ENCODE measurements at places on chromosomes 7 and 10.

- DNase-seq: no peak
These were observed 33.8 kb downstream of the TPST1 start for GRCh38 chr7:66238773-66239466.

DNA sequence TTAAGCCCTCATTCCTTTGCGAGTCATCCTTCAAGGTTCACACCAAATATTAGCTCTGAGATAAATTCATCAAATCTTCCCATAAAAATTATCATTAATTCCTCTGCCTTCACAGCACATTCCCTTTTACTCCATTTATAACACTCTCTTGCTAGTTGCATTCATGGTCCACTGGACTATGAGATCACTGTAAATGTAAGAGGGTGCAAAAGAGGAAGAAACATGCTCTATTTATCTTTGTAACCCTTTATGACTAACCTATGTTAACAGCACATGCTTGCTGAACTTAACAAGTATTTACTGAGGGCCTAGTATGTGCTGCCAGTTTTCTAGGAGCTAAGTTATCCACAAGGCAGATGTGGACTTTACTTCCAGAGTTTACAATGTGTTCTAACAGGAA lies 86.7 kb upstream of the TMEM168 start:
- DNase-seq: no peak

GRCh38 chr10:33145451-33146188 lies 187.6 kb upstream of the ITGB1 start:
- DNase-seq: no peak

- DNase-seq: no peak
These were observed 682 bp downstream of the HGF start for GRCh38 chr7:81768951-81769778.

DNA sequence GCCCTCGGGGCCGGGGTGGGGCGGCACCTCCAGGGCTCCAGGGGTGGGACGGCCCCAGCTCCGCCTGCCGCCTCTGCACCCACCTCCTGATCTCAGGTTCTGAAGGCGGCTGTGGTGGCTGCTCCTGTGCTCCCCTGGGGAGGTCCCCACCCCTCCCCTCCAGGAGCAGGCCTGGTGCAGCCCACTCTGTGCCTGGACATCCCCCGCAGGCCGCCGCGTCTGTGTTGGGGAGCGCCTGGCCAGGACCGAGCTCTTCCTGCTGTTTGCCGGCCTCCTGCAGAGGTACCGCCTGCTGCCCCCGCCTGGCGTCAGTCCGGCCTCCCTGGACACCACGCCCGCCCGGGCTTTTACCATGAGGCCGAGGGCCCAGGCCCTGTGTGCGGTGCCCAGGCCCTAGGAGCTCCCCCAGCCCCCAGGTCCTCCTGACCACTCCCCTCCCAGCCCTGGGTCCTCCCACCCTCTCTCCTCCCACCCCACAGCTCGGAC lies 5.5 kb downstream of the CYP2W1 start:
- DNase-seq: peak; percentile 61

DNA sequence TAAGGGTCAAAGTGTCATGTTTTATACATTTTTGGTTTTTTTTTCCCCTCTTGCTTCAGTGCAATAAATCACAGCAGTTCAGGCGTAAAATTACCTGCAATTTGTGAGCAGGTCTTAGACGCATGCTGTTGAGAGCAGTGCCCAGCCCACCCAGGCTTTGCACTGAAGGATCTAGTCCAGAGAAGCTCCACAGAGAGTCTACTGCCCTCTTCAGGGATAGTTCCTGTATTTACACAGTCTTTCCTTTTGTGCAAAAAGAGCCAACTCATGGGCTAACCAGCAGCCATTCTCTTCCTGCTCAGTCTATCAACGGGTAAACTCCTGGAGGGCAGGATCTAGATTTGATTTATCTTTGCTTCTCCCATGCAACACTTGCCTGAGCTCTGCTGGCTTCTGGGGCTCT lies 82.2 kb upstream of the NAMPT start:
- DNase-seq: no peak

GRCh38 chr10:77507291-77507880 lies 130.2 kb downstream of the KCNMA1 start:
- DNase-seq: peak; percentile 51

DNA sequence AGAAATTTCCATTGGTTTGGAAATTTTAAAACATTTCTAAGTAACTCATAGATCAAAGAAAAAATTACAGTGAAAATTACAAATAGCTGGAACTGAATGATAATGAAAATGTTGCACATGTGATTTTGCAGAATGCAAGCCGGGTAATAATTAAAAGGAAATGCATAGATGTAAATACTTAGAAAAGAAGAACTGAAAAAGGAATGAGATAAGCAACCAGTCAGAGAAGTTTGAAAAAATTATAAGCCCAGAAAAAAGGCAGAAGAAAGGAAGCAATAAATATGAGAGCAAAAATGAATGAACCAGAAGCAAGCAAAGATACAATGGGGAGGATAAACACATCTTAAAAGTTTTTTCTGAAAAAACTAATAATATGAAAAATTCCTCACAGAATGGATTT lies 3.2 kb upstream of the TMEM273 start:
- DNase-seq: no peak

GRCh38 chr10:116926426-116926825 lies 77.1 kb downstream of the ENO4 start:
- no peak for DNase-seq

- DNase-seq: no peak
These were observed 72.4 kb downstream of the LMBR1 start for GRCh38 chr7:156820445-156821063.

GRCh38 chr10:114552050-114552449 lies 106.0 kb downstream of the ABLIM1 start:
- DNase-seq: no peak

DNA sequence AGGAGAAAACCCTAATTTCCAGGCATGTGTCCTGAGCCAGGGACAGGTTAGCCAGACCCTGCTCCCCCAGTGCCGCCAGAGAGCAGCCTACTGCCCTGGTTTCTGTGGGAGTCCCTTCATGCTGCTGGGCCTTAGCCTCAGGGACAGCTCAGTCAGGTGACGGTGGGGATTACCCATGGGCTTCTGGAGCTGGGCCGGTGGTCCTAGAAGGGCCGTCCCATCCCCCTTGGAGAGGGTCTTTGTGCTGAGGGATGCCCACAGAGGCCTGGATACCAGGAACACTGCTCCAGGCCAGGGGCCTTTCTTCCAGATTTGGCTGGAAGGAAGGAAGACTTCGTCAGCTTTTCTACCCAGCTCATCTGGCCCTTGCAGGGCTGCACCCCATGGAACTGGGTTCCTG lies 71.4 kb upstream of the ZNF722 start:
- DNase-seq: no peak

- DNase-seq: no peak
These were observed 40.6 kb upstream of the PITRM1 start for GRCh38 chr10:3213208-3213607.

DNA sequence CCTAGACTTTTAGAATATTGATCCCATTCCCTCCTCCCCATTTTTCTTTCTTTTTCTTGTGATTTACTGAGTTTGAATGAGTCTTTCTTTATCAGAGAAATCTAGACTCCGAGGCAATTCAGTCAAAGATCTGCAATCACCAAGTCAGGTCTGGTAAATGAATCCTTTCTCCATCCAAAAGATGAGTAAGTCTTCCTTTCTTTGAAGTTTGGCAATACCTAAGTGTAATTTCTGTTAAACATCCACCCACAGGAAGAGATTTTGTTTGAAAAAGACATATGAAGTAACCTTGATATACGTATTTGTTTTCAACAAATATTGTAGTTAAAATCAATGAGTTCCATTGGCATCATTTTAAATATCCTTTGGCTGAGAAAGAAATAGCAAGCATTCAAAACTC lies 58.3 kb downstream of the SLC39A12 start:
- DNase-seq: no peak

- DNase-seq: no peak
These were observed 84.3 kb upstream of the ADRB1 start for GRCh38 chr10:113959383-113959760.

DNA sequence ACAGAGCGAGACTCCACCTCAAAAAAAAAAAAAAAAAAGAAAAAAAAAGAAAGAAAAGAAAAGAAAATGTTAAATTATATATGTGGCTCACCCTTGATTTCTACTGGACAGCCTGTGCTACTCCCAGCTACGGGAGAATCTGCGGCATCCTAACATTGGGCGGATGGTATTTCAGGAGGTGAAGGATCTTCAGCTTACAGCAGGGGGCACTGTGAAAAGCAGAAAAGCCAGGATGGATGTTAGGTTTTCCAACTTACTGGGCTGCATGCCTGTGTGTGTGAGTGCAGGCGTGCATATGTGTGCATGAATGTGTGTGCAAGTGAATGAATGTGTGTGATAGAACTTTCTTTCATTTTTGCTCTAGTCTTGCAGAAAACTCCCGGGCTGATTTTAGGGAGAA lies 1066.5 kb downstream of the TYW1 start:
- peak; percentile 26 for DNase-seq

- no peak for DNase-seq
These were observed 336.8 kb downstream of the CCSER2 start for GRCh38 chr10:84665211-84665610.

DNA sequence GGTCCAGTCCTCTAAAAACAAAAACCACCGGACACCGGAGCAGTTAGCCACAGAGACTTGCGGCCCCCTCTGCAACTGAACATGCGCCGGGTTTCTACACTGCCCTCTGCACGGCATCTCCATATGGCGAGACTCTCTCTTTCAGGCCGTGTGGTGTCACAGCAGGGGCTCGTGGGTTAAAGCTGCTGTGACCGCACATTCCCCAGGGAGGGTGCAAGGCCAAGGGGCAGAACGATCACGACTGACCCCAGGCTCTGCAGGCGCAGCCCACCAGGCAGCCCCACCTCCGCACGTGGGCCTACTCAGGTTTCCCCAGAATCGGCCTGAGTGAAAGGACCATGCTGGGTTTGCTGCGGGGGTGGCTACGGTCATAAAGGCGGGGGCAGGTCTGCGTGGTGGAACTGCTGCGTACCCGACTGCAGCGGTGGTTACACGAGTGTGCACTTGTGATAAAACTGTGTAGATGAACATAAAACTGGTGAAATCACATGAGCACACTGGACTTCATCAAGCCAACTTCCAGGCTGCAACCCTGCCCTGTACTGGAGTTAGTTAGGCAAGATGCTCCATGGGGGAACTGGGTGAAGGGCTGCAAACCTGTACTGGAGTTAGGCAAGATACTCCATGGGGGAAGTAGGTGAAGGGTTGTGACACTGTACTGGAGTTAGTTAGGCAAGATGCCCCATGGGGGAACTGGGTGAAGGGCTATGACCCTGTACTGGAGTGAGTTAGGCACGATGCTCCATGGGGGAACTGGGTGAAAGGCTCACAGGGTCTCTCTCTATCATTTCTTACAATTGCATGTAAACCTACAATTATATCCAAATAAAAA lies 81.4 kb upstream of the PPP2R2D start:
- DNase-seq: no peak

- no peak for DNase-seq
These were observed 514.5 kb downstream of the PTPRN2 start for GRCh38 chr7:158072991-158073730.

DNA sequence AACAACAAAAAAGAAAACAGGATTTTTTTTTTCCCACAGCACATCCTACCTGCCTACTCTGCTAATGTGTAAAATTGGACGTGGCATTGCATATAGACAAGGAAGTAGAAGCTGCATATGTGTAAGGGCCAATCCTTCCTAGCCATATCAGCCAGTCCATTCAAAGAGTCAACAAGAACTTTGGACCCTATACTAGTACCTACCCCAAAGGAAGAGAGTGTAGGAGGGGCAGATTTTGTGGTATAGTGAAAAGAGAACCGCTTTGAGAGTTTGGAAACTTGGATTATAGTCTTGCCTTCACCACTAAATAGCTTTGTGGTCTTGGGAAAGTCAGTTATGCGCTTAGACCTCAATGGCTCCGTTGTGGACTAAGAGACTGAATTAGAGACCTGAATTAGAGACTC lies 12.1 kb upstream of the MCU start:
- DNase-seq: no peak

- no peak for DNase-seq
These were observed 1.9 kb downstream of the AKR1C3 start for GRCh38 chr10:5096108-5096507.

DNA sequence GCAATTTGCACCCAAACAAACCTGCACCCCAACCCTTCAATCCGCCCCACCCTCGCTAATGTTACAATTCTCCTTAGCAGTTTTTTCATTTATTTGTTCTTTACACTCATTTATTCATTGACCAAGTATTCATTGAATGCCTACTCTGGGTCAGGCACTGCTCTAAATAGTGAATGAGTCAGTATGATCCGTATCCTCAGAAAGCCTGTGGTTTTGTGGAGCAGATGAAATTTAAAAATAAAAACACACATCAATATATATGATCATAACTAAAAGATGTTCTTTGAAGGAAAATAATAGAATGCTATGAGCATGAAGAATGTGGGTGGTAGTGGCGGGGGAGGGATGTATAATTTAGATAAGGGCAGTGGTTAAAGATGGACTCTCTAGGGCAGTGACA lies 13.3 kb downstream of the IFIT5 start:
- DNase-seq: no peak

DNA sequence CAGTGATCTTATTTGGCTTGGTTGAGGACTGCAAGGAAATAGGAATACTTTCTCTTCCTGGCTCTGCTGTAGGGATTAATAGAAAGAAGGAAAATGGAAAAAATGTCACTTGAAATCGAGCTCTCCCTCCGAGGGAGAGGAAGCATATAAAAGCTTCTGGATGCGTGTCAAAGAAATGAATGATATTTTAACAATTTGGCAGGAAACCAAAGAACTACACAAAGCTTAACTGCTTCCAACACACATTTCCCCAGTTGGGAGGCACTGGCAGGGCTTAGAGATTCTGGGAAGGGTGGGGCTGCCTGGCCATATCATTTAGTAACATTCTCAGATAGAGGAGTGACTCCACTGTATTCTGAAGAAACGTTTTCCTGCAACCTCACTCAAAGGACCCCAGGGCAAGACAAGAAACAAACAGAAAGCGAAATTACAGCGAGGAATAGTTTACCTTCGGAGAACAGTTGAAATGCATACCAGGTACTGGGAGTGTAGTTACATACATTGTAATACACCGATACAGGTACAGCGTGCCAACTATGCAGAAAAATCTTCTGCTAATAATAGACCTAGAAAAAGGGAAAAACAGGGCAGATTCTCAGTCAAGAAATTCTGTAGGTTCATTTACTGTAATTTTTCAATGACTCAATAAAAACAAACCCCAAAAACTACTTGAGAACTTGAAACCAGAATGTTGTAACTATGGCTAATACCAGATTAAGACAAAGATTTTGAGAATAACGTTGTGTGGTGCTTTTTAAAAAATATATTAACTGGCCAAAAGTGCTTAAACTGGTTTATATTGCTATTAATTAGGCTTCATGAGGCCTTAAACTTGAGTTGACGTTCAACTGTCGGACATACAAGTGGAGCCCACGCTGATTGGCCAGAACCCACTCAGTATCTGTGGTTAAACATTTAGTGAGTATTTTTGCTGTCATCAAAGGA lies 75.7 kb upstream of the ASAH2 start:
- no peak for DNase-seq

Data from BE2C (cell line).